ENCODE measurements at places on chromosomes 5 and 9.

DNA sequence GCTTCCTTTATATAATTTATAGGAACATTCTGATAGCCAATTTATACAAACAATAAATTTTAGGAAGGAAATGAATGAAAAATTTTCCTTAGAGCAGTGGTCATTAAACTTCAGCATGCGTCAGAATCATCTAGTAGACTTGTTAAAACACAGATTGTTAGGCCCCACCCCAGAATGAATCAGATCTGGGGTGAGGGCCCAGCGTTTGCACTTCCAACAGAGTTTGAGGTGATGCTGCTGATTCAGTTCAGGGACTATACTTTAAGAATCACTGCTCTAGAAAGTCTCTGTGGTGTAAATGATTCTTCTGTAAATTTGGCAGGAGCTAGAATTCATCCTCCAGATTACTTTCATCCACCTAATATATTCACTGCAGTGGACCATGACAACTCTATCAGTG is 80.4 kb downstream of the SLC12A2 start:
- DNase-seq, result no peak

GRCh38 chr5:142548739-142549275 is 137.1 kb downstream of the FGF1 start:
- DNase-seq, result no peak

DNA sequence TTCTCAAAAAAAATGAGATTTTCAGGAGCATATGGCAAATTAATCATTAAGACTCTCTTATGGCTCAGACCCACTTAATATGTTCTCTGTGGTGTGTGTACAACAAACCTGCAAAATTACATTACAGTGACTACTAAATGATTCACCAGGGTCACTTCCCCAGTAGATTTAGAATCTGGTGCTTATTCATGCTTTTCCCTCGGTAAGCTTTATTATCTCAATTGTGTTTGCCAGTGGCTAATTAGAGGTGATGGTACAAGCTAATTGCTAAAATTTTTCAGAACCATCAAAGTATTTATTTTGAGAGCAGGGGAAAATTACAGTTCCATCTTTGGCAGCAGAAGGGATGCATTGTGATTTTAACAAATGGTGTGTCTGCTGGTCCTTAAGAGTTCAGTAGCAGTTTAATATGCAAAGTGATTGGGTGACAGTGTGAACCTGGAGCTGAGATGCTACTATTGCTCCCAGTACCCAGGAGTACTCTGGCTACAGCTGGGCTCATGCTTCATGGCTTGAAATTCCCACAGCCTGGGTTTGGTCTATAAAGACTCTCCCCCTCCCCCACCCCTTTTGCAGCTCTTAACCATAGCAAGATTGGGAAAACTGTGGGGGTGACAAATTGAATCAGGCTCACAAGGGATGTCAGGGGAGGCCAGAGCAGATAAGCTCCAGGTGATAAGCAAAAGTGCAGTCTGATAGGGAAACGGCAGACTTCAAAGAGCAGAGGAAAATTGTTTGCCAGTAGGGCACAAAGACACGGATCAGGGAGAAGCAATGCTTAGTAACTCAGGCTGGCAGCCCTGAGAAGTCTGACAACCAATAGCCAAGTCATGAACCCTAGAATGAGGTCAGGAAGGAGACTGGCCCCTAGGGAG is 92.8 kb upstream of the RAD23B start:
- no peak for DNase-seq

DNA sequence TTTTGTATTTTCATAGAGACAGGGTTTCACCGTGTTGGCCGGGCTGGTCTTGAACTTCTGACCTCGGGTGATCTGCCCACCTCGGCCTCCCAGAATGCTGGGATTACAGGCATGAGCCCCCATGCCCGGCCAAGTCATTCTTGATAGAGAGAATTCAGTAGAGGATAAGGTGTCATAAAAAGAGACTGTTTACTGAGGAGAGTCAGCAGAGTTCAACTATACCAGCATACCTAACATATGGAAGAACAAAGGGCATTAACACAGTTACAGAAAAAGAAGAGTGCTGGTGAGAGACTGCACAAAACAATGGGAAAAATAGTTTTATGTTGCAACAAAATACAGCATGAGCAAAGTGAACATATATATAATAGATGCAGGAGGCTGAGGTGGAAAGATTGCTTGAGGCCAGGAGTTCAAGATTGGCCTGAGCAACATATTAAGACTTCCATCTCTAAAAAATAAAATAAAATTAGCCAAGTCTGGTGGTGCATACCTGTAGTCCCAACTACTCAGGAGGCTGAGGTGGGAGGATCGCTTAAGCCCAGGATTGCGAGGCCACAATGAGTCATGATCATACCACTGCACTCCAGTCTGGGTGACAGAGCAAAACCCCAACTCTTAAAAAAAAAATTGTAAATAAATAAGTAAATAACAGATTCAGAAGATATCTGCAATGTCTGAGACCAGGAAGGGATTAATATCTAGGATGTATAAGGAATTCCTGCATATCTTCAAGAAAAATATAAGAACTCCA is 19.5 kb downstream of the B4GALT1 start:
- no peak for DNase-seq

- DNase-seq, result no peak
Observed at GRCh38 chr5:95411474-95411873, 20.3 kb downstream of the FAM81B start.

DNA sequence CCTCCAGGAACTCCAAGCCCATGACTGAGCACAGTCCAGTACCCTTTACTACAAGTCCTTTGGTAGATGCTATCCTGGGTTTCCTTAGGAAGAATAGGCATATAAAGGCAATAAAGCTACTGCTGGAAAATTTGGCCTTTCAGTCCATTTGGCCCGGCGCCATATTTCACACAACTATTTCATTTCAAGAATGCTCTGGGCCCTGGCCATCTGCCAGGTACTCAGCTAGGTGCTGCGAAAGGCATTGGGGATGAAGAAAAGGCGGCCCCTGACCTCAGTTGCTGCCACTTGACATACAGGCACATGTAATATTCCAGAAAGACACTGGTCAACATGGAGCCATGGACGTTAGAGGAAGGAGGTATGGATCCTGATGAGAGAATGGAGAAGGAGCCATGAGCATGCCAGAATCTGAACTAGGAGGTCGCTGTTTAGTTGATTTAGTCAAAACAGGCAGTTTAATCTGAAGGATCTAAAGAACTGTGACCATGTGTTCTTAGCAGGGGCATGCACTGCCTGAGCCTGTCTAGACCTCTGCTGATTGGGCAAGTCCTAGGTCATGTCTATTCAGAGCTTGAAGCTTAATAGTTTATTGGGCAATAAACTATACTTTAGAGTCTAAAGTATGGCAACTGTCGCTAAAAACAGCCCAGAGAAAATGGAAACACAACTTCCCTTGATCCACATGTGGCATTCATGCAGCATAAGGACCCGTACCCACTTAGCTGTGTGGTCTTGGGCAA is 149.3 kb downstream of the MELK start:
- DNase-seq, result no peak

- no peak for DNase-seq
Observed at GRCh38 chr5:123907349-123907748, 395.4 kb downstream of the CSNK1G3 start.

GRCh38 chr5:33465120-33465519 is 24.4 kb downstream of the TARS1 start:
- DNase-seq, result no peak

- no peak for DNase-seq
Observed at GRCh38 chr9:6781476-6781875, 23.7 kb downstream of the KDM4C start.

DNA sequence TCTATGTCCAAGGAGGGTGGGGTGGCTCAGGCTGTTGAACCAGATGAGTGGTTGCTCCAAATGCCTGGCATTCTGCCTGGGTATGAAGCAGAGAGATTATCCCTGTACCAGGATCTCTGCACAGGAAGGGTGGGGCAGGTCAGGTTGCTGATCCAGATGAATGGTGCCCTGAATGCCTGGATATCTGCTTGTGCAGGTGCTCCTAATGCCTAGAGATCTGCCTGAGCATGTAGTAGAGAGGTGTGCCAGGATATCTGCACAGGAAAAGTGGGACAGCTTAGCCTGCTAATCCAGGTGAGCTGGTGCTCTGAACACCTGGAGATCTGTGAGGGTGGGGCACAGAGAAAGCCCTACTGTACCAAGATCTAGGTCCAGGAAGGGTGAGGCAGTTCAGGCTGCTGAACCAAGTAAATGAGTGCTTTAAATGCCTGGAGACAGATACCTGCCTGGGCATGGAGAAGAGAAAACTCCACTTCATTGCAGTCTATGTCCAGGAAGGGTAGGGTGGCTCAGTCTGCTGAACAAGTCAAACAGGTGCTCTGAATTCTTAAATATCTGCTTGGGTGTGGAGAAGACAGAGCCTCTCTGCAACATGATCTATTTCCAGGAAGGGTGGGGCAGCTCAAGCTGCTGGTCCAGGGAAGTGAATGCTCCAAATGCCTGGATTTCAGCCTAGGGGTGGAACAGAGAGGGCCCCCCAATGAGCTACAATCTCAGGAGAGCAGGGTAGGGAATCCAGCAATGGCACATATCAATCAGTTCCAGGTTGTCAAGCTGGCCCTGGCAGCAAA is 189.4 kb upstream of the DMRTA1 start:
- no peak for DNase-seq

GRCh38 chr9:35510754-35511428 is 21.0 kb downstream of the RUSC2 start:
- no peak for DNase-seq

GRCh38 chr5:174589599-174589998 is 134.8 kb upstream of the MSX2 start:
- no peak for DNase-seq

DNA sequence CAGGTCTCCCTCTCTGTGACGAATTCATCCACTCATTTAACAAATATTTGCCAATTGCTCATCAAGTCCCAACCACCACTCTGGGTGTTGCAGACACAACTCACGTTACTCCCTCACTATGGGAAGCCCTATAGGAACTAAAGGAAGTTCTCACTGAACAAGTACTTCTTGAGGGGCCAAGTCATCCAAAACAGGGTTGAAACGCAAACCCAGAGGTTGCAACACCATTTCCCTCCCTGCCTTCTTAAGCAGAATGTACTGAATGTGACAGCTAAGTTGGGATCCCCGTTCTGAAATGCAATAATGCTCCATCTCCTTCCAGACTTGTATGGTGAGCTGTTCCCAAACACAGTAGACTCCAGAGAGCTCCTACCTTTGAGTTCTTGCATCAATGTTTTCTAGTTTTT is 34.3 kb downstream of the EPB41L4B start:
- DNase-seq, result no peak

- no peak for DNase-seq
Observed at GRCh38 chr5:175819090-175819425, 52.3 kb upstream of the CPLX2 start.

GRCh38 chr5:71528206-71528605 is 58.9 kb upstream of the MCCC2 start:
- DNase-seq, result no peak

- no peak for DNase-seq
Observed at GRCh38 chr9:70587201-70587600, 172.7 kb upstream of the KLF9 start.

DNA sequence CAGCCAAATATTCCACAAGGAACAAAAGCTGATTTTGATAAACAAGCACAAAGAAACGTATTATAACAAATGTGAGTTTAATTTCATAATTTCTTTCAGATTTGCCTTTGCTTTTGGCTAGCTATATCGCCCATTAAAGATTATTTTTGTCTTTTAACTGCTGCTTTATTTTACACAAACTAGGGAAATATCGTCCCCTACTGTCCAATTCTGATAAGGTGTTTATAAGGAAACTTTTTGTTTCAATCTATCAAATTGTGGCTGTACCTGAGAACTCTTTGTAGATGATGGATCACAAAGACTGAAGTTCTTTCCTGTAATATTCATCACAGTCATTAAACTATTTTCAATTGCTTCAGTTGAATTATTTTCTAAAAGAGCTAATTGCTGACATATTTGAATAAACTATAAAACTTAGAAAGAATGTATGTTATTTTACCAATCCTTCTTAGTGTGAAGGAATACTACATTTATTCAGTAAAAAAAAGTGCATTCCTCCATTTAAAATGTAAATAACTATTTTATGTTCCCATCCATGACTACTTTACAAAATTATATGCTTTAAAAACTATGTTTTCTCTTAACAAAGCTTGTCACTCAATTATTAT is 431.3 kb upstream of the ITGA1 start:
- no peak for DNase-seq

GRCh38 chr5:54589786-54590185 is 72.2 kb downstream of the SNX18 start:
- DNase-seq, result no peak

GRCh38 chr5:138775034-138775433 is 21.8 kb downstream of the CTNNA1 start:
- no peak for DNase-seq

DNA sequence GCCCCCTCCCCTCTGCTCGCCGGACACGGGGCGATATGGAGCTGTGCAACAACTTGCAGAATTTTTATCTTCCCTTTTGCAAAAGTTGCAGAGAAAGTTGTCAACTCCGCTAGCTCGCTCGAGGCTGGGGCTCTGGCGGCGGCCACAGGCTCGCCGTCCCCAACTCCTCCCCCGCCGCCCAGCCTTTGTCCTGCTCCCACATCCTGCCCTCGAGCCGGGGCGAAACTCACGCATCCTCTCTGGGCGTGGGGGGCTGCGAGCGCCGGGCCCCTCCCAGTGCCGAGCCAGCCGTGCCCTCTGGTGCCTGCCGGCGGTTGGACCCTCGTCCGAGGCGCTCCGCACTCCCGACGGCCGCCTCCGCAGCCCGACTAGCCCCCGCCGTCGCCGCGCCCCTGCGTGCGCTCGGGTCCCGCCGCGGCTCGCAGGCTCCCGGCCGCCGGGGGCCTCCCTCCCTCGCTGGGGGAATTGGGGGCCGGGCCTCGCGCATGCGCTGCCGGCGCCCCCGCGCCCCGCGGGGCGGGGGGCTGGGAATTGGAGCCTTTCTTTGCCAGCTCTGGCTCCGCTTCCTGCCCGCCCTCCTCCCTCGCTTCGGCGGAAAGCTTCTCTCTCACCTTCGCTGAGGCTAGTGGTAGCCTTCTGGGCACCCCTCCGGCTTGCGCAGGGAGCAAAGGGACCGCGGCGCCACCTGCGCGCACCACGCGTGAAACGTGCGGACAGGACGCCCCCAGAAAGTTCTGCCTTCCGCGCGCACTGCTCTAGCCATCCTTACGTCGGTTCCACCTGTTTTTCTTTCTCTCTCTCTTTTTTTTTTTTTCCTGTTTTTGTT is at the start of gene CCNJL:
TSS of gene CCNJL (minus strand) at position 431 of the 826 bp plus-strand sequence. CDS start 641 bp downstream, outside the sequence.
- no peak for DNase-seq

DNA sequence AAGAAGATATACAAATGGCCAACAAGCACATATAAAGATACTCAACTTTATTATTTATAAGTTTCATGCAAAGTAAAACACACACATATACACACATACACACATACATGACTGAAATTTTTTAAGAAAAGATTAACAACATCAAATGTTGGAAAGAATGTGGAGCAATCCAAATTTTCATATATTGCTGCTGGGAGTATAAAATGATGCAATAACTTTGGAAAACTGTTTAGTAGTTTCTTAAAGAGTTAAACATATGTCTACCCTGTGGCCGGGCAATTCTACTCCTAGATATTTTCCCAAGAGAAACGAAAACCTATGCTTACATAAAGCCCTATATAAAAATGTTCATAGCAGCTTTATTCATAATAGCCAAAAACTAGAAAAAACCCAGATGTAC is 99.8 kb upstream of the NR4A3 start:
- DNase-seq, result no peak

- no peak for DNase-seq
Observed at GRCh38 chr5:176731506-176732160, 78.7 kb upstream of the UNC5A start.

Measured in esophagus squamous epithelium (tissue), 5 donors.